ENCODE measurements at places on chromosomes 7 and 10. TPM values are rescaled to one million over a fixed set of nuclear protein-coding genes. Genes with fewer than 3 reads are reported as not detected.

BMPER gene
- 0.37 TPM for total RNA-seq

KIN gene
- 11.0 TPM for total RNA-seq

HDAC9 gene
- total RNA-seq, result 12.9 TPM

FAM25G gene
- not detected for total RNA-seq

SVIL gene
- 27.0 TPM for total RNA-seq

ARMC3 gene
- not detected for total RNA-seq
